GM12891 (cell line): ENCODE measurements at places on chromosomes 12 and 14.

DNA sequence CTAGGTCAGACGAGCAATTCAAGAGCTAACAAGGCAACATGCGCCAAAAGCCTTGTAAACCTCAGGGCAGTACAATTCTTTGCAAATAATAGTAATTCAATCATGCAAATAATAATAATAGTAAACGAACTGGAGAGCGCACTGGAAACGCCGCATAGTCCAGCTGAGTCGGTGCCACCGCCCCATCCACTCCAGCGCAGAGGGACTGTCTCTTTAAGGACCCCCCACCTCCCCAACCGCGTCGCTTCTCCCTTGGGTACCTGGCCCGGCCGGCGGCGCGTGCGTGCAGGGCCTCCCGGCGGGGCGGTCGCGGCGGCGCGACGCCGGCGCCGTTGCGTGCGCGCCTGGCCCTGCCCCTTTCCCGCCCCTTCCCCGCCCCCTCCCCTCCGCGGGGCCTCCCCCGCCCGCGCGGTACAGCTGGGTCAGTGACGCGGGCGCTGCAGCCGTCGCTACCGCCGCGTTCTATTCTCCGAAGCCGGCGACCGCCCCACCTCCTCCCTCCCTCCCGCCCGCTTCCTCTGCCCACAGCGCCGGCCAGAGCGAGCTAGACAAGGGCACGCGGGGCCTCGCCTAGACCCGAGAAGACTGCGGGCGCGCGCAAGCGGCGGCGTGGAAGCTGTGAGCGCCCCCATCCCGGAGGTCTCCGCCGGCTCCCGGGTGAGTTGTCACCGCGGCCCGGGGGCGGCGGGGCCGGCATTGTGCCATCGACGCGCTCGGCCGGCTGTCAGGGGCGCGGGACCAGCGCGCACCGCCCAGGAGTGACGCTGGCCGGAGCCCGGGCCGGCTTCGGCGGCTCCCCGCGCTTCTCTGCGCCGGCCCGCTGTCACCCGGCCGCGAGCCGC, at the start of gene SUSD6:
Gene SUSD6 (plus strand): TSS at position 425 of the 842 bp plus-strand sequence. CDS start 46,997 bp downstream, outside the sequence.
- DNase-seq = peak; percentile 76

DNA sequence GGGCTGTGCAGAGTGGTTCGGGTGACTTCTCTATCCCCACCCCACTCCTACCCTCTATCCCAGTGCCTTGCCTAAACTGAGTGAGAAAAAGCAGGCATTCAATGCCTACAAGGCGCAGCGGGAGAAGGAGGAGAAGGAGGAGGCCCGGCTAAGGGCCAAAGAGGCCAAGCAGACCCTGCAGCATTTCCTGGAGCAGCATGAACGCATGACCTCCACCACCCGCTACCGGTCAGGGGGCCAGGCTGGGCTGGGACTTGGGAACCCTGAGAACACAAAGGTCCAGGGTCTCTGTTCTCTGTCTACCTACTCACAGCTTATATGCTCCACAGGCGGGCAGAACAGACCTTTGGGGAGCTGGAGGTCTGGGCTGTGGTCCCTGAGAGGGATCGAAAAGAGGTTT, 11.7 kb downstream of the PRPF40B start:
- DNase-seq = no peak

DNA sequence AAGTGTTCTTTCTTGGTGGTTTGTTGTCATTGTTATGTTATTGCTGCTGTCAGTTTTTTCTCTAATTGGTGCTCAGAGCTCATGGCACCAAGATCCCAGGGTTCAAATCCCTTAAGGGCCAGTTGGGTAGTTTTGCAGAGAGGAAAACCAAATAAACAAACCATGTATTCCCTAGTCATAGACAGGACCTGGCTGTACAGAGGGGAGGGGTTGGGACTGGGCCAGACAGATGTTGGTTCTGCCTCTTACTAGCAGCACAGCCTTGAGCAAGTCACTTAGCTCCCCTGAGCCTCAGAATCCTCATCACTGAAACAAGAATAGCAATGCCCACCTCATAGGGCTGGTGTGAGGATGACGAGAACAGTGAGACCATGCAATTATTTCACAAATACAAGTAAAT, 53.4 kb downstream of the LTBP2 start:
- no peak for DNase-seq

DNA sequence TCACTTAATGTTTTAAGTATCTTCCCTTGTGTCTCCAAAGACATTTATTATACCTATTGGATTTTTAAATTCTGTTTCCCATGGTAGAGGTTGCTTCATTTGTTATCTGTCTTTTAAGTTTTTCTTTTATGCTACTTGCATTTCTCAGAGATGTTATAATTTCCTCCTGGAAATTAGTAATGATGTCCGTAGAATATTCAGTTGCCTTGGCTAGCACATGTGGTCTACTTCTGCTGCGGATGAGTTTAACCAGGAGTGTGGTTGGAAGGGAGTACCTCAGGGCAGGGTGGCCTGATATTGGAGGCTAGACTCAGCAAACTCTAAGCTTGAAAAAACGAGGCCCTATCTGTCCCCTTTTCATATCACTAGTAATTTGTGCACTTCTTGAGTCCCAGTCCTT, 8.8 kb upstream of the EVL start:
- DNase-seq = no peak
